Tibial artery (tissue), 4 donors: ENCODE measurements at places on chromosomes 6 and 20.

- DNase-seq = no peak
Observed at GRCh38 chr6:131321589-131321988, 186.3 kb downstream of the AKAP7 start.

DNA sequence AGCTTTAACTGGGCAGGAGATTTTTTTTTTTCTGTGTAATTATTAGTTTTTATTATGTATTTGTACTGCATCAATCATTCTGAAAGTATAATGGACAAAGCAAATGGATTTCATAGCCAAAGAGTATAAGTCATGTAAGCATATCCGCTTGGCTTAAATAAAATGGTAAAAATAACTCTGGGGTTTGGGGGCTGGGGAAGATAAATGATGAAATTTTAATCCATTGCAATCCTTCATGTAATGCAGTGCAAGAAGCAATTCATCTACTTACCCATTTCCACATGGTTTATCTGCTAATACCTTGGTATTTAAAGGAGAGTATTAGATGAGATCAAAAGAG lies 781.4 kb downstream of the QKI start:
- DNase-seq = no peak

- DNase-seq = no peak
Observed at GRCh38 chr6:102023977-102024657, 630.6 kb downstream of the GRIK2 start.

DNA sequence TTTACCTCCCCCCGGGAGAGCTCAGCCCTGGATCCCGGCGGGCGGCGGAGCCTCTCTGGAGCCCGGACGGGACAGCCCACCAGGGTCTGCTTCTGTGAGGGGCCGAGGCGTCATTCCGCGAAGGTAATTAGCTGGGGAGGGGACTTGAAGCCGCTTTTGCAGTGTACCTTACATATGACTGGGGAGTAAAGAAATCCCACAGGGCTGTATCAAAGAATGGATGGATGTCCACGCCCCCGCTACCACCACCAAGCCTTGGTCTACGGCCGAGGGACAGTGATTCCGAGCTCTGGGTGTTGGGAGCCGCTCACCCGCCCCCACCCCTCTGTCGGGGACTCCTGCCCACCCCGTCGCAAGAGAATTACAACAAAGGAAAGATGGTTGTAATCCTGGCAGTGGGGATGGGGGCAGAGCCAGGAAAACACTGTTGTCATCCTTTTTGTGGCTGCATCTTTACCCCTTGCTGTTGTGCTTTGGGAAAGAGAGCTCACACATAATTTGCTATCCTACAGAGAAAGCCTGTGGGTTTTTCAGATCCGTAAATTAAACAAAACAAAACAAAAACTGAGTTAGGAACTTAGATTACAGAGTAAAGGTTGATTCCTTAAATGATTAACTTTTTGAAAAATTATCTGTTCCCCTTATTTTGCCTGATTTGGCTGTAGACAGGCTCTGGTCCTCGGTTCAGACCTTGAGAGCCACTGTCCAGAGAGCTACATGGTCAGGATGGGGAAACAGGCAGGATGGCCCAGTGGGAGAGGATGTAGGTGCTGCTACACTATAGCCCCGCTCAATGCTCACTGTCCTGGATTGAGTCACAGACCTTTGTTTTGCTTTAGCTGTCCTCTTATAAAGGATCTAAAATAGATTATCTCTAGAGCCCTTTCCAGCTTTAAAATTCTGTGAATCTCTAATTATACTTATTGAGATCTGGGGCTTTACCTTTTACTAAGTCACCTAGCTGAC lies 997 bp upstream of the FBXO30 start:
- DNase-seq = peak; percentile 58

DNA sequence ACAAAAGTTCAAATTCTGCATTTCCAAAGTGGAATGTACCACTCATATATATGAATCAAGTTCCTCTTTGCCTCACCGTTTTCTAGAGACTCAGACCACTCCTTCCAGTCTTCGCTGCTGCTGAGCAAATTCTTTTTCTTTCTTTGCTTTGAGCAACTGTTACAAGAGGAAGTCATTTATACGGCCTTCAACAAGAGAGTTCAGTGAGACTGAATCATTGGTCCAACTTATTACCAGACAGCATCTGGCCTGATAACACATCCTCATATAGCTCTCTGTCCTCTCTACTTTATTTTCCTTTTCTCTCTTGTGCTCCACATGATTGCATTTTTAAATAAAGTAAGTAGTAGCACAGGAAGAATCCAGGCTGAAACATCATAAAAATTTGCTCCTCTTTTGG lies 652.7 kb downstream of the PHF3 start:
- DNase-seq = no peak

- no peak for DNase-seq
Observed at GRCh38 chr6:45697605-45698004, 318.1 kb downstream of the CLIC5 start.

DNA sequence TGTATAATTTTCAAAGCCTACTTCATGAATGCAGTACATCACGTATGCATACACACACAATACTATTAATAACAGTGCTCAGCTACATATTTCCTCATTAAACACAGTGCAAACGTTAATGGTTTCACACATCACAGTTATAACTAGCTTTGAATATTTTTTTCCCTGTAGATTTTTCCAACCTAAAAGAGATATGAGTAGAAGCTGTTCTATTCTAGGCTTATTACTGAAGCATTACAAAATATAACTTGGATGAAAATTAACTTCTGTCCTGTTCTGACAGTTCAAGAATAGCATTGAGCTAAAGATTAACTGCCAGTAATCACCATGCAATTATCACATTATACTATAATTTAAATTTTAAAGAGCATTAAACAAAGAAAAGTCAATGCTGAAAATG lies 6.2 kb downstream of the LMBRD1 start:
- no peak for DNase-seq

GRCh38 chr20:64069614-64070243 lies 6.7 kb downstream of the TCEA2 start:
- no peak for DNase-seq

DNA sequence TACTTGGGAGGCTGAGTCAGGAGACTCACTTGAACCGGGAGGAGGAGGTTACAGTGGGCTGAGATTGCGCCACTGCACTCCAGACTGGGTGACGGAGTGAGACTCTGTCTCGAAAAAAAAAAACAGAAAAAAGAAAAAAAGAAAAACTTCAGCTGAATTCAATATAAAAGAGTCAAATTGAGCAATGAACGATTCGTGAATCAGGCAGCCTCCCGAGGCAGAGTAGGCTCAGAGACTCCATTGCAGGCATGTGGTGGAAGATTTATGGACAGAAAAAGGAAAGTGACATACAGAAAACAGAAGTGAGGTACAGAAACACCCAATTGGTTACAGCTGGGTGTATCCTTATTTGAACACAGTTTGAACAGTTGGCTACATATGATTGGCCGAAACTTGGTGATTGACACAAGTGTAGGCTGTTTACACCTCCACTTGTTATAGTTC lies 56.3 kb downstream of the HLA-DPB1 start:
- DNase-seq = no peak

DNA sequence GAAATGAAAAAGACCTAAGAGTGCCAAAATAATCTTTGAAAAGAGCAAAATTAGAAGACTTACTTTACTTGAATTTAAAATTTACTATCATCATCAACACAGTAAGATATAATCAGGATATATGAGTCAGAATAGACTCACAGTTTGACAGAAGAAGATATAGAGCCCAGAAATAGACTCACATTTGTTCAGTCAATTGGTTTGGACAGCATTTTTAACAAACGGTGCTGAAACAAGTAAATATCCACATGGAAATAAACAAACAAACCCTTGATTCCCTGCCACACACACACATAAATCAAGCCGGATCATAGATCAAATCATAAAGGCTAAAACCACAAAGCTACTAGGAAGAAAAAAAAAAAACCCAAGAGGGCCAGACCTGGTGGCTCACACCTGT lies 291.1 kb downstream of the ADGRG6 start:
- no peak for DNase-seq

DNA sequence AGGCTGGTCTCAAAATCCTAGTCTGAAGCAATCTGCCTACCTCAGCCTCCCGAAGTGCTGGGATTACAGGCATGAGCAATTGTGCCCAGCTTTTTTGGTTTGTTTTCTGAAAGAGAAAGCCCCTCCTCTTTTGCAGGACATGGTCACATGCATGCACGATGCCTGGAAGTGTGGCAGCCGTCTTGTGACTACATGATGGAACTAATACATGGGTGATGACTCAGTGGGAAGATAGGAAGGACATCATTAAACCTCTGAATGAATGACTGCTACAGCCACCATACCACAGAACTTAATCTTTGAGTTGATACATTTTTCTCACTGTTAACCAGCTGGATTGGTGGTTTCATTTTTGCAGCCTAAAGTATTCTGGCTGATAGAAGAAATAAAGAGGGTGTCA lies 13.4 kb upstream of the CTNNBL1 start:
- no peak for DNase-seq

- DNase-seq = no peak
Observed at GRCh38 chr20:24134930-24135329, 146.4 kb upstream of the GGTLC1 start.

- DNase-seq = no peak
Observed at GRCh38 chr6:114377881-114378280, 35.1 kb upstream of the HS3ST5 start.
